Activated CD8-positive, alpha-beta memory T cell treated with anti-CD3 and anti-CD28 coated beads for 48 hours (primary cell): ENCODE measurements at places on chromosomes 3 and 15.

DNA sequence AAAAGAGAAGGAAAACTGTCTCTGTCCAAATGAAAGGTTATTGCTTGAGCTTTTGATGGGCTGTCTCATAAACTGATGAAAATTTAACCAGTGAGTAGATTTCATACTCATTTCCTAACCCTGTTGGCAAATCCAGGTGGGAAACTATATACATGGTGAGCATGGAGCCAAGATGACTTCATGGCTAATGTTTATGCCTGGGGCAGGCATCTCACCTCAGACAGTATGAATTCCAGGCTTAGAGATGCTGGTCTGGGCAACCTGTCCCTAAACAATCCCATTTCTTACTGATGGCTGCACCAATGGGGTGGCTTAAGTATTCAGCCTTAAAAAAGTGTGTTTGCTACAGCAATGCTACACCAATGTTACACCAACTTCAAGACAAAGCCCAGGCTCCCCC, 58.1 kb downstream of the SLTM start:
- DNase-seq: no peak

DNA sequence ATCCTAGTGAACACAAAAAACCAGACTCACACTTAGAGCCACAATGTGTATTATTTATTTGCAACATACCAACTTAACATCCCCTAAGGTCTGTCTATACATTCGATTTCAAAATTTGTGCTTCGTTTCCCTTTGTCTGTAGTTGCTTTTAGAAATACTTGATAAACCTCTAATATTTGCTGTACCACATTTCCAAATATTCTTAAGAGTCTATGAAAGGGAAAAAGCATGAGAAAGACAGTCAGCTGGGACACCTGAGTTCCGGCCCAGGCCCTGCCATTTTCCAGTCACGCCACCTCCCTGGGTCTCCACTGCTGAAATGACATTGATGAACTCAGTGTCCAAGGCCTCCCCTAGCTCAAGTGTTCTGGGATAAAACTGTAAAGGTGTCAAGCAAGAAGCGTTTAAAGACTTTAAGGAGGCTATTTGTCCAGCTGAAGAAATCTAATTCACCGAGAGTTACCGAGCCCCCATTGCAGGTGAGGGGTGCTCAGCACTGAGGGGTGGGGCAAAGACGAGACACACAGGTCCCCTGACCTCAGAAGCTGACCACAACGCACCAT, 26.6 kb downstream of the LRRC2 start:
- no peak for DNase-seq

DNA sequence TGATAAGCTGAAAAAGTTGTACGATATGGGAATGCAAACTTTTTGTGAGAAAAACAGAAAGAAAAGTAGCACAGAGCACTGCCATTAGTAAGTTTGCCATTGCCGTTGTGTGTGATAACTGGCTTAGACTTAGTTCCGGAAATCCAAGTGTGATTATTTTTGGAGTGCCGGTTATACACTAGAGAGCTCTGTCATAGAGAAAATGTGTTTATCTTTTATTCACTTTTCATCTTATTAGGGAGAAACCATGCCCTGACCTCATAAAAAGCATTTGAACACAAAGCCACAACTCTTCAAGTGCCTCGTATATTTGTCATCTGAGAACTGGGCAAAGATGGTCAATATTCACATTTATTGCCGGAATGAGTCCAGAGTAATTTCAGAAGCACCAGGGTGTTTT, 36.1 kb downstream of the CTDSPL start:
- no peak for DNase-seq

DNA sequence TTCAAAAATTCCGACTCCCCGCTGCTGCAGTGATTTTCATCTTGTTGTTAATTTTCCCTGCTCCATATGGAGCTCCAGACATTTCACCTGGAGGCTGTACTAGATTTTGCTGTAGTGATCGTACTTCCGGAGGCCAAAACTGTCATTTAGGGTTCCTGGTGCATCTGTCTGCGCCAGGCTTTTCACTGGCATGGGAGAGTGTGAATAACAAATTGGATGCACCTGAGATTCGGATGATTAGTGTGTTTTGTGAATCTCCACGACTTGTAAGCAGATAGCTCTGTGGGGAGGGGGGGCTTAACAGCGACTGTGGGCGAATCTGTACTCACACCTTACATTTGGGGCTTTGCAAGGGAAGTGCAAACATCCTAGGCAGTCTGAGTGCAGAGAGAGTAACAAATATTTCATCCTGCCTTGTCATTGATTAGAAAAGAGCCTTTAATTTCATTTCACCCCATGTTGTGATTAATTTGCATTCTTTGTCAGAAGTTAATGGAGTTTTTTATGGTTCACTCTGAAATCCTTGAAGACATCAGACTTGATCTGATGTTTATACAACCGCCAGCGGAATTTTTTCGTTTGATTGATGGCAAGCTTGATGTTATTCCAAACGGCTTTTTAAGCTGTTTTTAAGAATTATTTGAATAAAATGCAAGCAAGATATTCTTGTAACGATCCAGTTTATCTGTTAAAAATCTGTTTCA, 92.5 kb upstream of the SKOR1 start:
- no peak for DNase-seq

DNA sequence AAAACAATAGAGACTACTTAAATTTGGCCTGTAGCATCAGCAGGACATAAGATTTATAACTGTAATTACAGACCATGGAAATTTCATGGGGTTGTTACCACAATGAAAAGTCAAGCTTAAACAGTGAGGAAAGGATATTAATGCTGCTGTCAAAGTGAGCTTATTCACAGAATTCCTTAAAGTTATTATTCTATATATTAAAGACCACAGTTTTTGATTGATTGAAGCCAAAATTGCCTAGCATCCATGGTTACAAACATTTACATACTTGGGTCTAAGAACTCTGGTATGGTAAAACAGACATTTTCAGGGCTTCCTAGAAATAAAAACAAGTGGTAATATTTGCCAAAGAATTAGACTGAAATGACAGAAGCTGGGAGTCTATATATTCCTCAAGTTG, 248.6 kb downstream of the ATP8B4 start:
- no peak for DNase-seq

DNA sequence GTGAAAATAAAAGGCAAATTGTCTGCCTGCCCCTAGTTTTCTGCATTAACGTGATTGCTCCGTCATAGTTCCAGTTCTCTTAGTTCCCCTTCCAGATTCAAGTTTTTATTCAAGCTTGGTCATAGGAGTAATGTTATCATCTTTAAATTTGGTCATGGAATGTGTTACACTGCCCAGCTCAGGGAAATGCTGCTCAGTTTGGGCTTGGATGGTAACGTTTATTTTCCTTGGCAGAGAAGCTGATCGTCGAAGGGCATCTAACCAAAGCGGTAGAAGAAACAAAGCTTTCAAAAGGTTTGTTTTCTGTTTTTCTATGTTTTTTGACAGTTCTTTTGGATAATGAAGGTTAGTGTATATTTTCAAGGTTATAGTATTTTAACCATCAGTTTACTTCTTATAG, 118.4 kb upstream of the FLNB start:
- DNase-seq: no peak

GRCh38 chr3:167723025-167723512, 11.6 kb downstream of the PDCD10 start:
- no peak for DNase-seq

DNA sequence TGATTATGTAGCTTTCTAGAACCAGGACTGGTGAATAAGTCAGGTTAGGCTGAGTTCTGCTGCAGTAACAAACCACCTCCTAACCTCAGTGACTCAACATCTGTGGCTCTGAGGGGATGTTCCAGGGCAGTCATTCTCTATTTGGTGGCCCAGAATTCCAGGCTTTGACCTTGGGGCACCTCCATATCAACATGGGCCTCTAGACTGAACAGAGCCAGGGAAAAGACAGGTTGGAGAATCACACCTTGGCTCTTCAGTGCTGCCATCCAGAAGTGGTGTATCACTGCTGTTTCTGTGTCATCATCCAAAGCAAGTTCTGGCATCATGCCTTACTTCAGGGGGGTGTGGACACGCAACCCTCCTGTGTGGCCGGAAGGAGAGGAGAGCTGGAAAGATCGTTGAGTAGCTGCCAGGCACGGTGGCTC, 15.3 kb downstream of the ZBTB47 start:
- no peak for DNase-seq

DNA sequence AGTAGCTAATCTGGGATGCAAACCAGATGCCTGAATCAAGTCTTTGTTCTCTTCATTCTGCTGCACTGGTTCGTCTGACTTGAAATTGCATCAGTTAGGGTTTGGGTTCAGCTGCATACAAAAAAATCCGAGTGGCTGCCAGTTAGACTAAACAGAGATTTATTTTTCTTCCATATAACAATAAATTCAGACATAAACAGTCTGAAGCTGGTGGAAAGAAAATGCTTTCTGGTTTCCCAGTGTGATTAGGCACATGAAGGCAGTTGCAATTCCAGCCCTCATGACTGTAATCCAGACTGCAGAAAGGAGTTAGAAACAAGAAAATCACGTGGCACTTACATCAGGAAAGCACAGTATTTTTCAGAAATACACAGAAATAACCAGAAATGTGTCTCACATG, 930.7 kb downstream of the MCTP2 start:
- DNase-seq: no peak

DNA sequence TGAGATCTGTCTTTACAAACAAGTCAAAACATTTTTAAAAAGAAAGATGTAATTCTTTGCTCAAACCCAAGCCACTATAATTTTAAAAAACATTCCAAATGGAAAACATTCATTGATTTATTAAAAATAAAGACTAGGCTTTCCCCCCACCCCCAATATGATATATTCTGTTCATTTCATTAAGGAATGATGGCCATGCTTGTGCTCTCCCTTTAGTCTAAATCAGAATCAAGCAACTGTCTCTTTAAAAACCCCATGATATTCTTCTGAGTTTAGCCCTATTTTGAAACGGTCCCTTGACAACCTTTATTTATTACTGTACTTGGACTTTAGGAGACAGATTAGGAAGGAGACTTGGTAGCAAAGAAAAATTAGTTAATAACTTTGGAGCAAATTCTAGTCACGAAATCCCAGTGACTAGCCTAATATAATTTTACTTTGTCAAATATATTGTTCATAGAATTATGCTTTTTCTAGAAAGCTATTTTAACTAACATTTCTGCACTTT, 38.4 kb downstream of the TSC22D2 start:
- no peak for DNase-seq

GRCh38 chr15:100715571-100716455, 113.4 kb downstream of the ASB7 start:
- DNase-seq: no peak

DNA sequence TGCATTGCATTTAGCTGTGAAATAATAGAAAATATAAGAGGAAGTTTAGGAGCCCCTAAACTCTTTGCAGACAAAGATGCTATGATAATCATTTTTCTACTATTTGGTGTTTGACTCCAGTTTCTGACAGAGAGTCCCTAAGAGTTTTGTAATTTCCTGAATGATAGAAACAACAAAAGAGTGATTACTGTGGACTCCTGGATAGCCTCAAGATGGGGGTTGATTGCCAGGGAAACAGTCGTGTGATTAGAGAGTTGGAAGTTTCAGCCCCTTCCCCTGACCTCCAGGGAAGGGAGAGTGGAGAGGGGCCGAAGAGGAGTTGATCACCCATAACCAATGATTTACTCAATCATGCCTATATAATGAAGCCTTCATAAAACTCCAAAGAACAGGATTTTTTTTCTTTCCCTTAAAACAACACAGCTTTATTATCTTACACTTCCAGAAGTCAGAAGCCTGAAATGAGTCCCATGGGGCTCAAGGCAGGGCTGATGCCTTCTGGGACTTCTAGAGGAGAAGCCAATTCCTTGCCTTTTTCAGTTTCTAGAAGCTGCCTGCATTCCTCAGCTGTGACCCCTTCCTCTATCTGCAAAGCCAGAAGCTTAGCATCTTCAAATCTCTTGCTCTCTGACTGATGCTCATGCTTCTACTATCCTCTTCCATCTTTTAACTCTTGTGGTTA, 292.3 kb upstream of the ZPLD1 start:
- no peak for DNase-seq
